ENCODE measurements at places on chromosomes 5 and 9.

DNA sequence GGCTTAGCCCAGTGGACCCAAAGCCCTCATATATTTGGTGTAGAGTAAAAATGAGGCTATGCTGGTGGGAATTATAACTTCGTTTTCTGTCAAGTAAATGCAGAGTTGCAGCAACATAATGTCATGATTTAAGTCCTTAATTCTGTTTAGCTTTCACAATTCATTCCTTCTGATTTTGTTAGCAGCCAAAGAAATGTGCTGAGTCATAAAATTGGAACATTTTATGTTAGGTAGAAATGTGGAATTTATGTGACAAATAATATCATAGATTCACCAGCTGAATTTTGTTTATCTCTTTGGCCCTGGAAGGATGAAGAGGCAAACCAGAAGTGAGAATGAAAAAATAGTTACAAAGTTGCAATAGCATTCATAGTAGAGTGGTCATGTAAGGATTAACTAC lies 247.0 kb downstream of the TRPM3 start:
- no peak for DNase-seq

DNA sequence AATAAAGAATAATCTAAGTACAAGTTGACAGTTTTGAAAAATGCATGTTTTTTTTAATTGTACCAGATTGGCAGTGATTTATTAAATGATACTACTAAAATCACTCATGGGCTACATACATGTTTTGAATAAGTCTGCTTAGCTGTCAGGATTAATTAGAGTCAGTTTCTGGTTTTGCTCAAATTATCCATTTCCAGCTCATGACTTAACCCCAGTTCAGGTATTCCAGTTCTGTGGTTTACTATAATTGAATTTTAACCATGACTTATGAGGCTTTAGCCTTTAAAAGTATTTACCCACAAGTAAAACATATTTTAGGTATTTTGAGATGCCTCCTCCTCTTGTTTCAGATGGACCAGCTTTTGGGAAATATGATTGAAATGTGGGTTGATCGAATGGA lies 17.8 kb upstream of the LRRC70 start:
- DNase-seq = no peak

DNA sequence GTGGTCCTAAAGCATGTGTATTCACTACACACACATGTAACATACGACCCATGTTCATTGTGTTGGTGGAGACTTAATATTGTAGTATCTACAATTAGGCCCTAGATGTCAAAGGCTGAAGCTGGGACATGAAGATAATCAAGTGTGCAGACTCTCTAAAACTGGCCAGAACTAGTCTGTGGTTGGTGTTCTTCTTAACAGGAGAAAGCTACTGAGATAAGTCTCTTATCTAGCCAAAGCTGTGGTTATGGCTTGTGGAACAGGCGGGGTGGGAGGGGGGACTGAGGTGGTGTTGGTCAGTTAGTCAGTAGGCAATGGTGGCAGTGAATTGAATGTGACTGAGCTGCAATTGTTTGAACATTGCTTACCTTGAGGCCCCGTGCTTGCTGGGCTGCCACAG lies 112.7 kb upstream of the SLC24A2 start:
- DNase-seq = no peak

DNA sequence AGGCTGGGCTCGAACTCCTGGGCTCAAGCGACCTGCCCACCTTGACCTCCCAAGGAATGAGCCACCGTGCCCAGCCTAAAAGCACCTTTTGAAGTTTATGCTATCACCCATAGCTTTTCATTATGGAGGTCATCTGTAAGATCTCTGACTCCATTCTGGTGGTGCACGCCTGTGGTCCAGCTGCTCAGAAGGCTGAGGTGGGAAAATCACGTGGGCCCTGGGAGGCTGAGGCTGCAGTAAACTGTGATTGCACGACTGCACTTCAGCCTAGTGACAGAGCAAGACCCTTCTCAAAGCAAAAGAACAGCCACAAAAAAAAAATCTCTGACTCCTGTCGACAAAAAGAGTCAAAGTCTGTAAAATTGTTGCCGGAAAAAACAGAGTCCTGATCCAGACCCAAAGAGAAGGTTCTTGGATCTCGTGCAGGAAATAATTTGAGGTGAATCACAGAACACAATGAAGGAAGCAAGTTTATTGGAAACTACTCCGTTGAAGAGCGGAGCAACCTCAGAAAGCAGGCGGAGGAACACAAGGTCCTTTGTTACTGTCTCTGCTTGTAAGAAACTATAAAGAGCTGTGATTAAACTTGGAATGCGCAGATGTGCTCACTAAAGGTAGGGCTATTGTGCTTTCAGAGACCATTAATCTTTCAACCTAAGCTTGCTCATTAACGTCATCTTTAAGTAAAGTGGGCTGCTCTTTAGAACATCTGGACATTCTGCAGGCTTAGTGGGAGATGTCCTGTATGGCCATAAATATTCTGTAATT lies 2.0 kb upstream of the HAUS6 start:
- DNase-seq = peak; percentile 30

GRCh38 chr5:147904110-147904509 lies 2.2 kb downstream of the C5orf46 start:
- no peak for DNase-seq

DNA sequence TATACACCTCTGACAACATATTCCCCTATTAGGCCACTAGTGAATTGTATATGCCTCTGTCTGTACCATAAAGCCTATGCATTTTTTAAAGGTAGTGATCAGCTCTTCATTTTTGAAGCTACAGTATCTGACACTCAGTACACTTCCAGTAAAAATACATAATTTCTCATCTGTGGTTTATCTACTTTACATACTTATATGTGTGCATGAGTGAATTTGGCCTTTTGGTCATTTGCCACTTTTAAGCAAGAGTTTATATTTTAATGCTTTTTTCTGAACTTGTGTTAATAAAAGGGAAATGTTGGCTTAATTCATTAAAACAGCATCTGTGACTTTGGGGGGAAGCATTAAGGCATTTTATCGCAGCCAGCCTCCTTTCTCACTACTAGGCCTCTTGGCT lies 47.8 kb downstream of the ST8SIA4 start:
- DNase-seq = no peak

DNA sequence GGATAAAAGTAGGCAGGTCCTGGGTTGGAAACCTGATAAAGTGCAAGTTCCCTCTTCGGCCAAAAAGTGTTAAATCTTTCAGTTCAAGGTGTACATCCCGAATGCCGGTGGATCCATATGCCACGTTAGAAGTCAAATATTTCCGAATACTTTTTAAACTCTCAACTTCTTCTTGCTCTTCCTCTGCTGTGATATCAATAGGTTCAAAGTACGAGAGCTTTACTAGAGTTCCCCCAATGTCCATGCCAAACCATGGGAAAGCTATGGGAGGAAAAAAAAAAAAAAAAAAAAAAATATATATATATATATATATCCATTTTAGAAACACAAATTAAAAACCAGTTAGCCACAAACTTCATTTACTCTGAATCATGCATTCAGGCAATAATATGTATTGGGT lies 10.4 kb downstream of the PANK3 start:
- no peak for DNase-seq

DNA sequence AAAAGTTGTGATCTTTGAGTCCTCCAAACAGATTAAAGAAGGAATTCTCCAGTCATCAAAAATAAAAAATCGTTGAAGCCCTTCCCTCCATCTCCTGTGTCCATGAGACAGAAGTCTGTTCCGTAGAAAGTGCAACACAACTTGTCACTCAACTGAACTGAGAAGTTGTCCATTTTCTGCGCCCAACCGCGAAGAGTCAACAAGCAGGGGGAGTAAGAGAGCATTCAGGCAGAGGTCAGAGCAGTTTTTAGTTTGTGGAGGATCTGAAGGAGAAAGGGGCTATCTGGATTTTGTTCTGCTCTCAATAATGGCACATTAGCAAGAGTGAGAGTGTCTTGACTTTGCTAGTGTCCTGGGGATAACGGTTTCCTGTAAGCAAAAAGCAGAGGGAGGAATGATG lies 303.9 kb downstream of the ICE1 start:
- no peak for DNase-seq

- DNase-seq = peak; percentile 58
These were observed 229.4 kb downstream of the DMAC1 start for GRCh38 chr9:7570107-7570720.

DNA sequence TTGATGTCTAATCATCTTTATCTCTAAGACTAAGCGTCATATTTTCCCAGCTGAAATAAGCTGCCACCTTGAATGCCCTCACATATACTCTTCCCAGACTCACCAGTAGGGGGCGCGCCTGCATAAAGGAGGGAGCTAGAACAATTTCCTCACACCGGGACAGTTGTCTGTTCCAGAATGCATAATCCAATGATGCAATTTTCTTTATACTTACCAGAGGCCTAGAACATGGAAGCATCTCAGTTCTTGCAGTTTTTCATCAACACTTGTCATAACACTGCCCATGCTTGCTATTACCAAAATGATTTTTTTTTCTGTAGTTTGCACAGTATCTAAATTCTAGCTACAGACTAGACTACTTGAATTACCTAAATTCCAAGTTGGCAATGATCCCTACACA lies 203.9 kb downstream of the FRMD3 start:
- peak; percentile 85 for DNase-seq

- no peak for DNase-seq
These were observed 19.2 kb upstream of the NDST1 start for GRCh38 chr5:150488519-150489359.

DNA sequence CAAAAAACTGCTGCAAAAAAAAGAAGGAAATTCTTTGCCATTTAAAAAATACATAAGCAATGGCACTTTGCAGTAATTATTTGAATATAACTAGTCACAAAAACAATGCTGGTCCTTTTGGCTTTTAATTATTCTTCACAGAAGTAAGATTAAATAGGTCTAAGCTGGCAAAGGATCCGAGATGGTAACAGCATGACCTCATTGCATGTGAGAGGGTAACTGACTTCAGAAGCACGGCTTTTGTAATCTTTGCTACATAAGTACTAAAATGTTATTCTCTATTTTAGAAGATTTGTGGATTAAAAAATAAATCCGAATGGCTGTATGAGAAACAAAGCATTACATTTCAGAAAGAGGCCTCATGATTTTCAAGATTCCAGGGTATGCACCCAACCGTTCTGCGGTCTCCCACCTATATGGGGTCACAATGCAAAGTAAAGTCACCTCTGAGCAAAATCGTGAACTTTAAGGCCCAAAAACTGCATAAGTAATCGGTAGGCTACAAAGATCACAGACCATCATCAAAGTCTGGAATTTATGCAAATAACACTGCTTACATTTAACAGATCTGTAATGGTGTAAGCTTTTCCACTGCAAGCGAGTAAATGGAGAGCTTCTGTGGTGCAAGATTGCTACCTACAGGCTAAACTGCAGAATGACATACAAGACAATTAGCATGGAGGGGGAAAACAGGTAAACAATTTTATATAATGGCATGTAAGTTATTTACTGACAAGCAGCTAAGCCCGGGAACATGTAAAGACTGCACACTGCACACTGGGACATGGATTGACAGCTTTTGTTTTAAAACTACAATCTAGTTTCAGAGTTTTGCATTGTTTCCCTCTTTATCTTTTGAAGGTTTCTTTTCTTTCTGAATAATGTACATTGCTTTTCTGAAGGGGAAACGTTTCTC lies 231.6 kb downstream of the SLF1 start:
- DNase-seq = peak; percentile 14

GRCh38 chr9:71835596-71835995 lies 67.3 kb upstream of the CEMIP2 start:
- no peak for DNase-seq

DNA sequence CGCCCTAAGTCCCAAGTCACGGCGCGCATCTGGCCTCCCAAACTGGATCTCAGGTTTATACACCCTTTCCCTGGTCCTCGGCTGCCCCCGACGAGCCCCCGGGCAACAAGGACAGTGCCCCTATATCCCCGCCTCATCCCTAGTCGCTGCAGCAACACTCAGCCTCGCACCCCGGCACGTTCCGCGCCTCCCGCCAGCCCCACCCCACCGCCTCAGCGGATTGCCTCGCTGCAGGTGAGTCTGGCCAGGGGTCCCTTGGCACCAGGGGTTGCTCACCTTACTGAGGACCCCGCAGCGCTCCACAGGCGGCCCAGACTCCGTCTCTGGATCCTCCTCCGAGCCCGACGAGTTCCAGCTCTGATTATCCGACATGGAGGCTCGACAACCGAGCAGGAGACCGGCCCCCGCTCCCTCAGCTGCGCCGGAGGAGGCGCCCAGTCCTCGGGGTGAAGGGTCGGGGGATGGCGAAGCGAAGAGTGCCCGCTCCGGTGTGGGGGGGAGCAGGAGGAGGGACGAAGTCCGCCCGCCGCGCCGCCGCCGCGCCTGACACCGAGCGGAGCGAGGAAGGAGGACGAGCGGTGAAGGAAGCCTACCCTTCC lies 494 bp downstream of the CERT1 start:
- DNase-seq = peak; percentile 69

DNA sequence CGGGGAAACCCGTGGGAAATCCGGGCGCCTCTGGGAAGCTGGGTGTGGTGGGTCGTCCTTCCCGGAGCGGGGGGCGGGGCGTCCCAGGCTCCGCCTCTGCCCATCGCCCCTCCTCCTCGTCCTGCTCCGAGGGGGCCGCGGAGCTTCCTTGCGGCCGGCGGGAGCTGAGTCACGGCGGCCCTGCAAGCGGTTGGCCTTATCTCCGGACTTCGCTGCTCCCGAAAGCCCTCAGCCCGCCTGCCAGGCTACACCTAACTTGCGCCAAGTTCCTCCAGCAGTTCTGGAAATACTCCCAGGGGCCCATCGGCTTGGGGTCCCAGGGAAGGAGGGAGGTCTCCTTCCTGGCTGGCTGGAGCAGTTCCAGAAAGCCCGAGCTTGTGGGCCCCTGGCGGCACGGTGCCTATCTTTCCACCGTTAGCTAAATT lies 54.1 kb upstream of the CDKN2AIPNL start:
- DNase-seq = peak; percentile 95

DNA sequence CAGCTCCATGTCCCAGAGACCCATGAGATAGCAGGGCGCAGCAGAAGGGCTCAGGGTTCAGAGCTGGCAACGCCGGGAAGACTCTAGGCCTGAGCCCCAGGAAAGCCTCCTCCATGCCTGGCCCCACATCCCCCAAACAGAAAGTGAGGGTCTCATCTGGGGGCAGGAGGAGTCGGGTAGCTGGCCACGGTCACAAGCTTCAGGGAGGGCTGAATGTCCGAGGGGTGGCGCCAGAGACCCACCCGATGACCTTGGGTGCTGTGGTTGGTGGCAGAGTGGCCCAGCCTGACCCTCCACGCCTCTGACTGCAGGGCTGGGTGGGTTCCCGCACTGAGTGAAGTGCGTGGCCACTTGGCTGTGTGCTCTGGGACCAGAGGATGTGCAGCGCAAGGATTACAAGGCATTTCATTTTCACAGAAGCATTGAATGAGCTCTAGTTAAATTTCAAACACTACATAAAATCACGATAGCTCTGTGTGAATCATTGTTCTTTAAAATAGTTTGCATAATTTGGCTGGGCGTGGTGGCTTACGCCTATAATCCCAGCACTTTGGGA lies 3.0 kb downstream of the C8G start:
- peak; percentile 41 for DNase-seq

DNA sequence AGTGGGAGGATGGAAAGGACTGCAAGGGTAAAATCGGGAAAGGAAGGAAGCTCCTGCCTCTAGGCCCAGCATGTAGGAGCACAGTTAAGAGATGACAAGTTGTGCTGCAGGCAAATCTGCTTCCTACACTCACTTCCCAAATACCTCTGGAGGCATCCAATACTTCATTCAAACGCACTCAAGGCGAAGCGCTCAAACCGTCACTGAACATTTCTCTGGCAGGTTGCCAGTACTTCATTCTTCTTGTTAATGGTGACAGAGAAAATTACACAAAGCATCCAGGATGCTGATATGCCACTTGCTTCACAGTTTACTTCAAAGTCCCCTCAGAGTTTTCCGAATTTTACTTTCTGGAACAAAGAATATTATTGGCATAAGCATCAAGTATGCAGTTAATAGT lies 59.8 kb downstream of the NREP start:
- DNase-seq = no peak

GRCh38 chr9:6184749-6185645 lies 30.6 kb upstream of the IL33 start:
- DNase-seq = no peak

All from small intestine (tissue), 16 donors.